ENCODE measurements at places on chromosomes 6 and 20.

- DNase-seq: peak; percentile 98
Measured at GRCh38 chr20:47360297-47361056, 4.0 kb upstream of the ZMYND8 start.

- DNase-seq: no peak
Measured at GRCh38 chr6:142786476-142786875, 158.5 kb downstream of the HIVEP2 start.

DNA sequence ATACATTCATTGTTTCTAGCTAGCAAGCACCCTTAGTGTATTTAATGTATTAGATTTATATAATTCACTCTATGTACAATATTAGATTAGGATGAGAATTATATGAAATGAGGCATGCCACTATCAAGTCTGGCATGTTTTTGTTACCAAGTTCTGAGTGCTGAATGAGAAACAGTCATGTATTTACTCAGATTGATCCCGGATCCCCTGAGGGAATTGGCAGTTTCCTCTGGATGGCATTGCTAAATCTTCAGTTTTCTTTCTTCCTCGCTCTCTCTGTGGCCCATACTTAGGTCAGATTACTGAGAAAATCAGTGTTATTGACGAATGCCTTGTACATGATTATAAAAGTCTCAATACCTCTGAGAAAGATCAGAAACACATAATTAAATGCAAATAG is 66.6 kb downstream of the CDKAL1 start:
- no peak for DNase-seq

GRCh38 chr6:92568541-92568940 is 850.8 kb downstream of the EPHA7 start:
- DNase-seq: no peak

DNA sequence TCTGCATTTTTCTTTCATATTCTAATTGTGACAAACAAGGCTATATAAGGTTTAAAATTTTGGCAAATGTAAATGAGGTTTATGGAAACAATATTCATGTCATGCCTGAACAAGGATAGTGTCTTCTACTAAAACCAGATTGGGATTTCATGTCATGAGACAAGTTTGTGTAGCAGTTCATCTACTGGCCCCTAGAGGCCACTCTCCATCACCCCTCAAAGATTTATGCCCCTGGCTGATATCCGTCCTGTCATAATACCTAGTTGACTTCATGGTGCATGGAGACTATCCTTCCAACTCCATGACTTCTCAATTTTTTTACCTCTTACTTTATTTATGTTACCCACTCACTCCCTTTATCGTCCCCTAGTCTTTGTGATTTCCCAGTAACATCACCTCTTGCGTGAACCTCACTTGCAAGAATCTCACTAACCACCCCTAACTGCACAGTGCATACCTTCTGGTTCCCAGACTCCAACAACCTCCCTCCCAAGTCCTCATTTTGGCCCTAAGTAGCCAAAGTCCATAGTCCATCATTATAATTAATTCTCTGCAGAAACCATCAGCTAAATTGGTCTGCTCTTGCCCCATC is 179.8 kb downstream of the TASP1 start:
- peak; percentile 79 for DNase-seq

DNA sequence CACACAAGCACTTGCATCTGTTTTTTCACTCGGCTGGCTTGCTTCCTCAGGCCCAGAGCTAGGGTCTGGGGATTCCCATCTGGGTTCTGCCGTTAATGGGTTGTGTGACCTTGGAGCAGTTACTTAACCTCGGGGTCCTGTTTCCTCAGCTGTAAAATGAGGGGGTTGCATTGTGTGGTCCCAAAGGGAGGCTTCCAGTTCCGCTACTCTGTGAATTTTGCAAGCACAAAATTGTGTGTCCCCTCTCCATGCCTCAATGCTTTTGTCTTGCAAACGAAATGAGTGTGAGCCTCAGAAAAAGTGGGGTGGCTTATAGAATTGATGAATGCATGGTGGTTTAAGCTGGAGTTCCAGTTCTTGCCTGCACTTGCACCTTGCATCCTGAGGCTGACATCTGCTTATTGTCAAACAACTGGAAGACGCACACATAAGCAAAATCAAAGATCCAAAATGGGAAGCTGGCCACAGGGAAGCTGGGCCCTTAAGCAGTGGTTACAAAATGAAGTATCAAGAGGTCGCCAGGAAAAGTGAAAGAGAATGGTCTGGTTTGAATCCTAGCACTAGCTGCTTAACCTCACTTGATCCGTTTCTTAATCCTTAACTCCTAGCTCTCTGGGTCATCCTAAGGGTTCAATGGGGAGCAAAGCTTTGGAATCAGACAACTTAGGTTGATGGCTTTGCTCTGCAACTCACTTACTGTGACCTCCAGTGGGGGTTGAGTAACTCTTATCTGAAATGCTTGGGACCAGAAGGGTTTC is 490.6 kb downstream of the DHX35 start:
- DNase-seq: no peak

DNA sequence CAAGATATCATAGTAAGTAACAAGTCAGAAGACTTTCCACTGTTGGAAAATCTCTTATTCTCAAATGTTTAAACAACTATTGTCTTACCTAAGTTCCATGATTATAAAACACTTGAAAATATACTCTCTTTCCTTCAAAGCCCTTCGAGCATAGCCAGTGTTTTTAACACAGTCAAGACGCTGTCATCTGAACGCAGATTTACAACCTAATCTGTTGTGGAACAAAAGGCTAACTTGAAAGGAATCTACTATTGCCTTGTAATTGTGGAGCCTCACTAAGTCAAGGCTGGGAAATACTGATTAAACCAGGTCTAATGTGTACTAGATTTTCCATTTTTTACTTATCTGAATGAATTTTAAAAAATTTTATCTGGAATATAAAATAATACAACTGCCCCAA is 205.8 kb downstream of the TRDN start:
- DNase-seq: no peak

- no peak for DNase-seq
Measured at GRCh38 chr20:24701668-24702067, 232.2 kb downstream of the SYNDIG1 start.

DNA sequence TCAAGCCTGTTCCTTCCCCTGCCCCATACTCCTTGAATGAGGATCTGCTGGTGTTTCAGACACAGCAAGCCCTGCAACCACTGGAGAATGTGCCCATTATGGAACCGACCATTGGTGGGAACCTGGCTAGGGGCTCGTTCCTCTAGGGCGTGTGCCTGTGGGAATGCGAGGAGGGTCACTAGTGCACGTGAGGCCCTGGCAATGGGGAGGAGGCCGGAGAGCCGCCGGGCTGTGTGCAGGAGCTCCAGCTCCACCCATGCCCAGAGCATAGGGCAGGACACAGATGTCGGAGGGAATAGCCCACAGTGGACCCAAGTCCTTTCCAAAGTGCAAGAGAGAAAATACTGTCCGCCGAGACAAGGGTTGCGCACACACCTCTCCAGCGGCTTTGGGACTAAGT is 99.3 kb downstream of the ERMARD start:
- DNase-seq: no peak

DNA sequence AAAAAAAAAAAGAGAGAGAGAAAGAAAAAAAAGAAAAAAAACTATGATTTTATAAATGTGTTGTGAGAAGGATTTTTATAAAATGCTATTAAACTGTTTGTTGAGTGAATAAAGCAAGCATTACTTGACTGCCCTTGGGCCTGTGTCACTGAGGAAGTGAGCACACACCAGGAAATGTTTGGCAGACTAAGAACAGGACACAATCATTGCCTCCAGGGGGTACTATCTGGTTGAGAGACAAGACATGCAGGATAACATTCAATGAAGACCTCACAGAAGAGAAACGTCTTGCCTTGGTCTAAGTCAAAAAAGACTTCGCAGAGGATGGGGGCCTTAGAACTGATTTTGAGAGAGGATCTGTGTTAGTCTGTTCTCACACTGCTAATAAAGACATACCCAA is 40.6 kb downstream of the MTFR2 start:
- no peak for DNase-seq

- no peak for DNase-seq
Measured at GRCh38 chr6:160737934-160738333, 35.9 kb downstream of the PLG start.

DNA sequence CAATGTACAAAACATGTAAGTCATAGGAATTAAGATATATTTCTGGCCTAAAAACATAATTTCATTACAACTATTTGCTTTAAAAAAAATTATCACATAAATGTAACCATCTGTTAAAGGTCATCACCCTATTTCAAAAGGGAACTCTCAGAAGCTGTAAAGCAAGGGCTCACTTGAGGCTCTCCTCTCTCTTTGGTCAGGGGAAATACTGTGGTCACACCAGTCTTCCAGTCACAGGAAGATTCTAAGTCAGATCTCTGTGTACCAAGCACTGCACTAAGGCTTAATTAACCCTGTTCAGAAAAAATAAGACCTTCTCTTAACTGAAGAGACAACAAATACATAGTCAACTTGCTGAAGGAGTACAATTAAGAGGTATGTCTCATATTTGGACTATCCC is 75.6 kb downstream of the MMS22L start:
- DNase-seq: no peak

DNA sequence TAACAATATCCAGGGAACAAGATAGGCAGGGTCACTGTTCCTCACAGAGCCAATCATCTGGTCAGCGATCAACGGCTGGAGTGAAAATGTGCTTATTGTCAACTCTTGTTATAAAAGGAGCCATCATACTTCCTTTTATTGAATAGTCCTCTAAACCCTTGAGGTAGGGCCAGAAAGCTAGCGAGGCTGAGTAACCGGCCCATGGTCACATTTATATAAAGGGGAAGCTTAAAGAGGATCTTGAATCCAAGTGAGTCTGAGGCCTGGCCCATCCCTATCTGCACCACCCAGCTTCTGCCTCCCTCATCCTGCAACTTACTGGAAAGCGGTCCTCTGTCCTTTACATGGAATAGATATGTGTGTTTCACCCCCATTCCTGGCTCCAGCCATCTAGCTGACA is 9.5 kb downstream of the PHACTR3 start:
- DNase-seq: no peak

- no peak for DNase-seq
Measured at GRCh38 chr20:62643521-62644043, 1.3 kb downstream of the SLCO4A1 start.

GRCh38 chr6:29566856-29567255 is 7.3 kb upstream of the UBD start:
- DNase-seq: no peak

DNA sequence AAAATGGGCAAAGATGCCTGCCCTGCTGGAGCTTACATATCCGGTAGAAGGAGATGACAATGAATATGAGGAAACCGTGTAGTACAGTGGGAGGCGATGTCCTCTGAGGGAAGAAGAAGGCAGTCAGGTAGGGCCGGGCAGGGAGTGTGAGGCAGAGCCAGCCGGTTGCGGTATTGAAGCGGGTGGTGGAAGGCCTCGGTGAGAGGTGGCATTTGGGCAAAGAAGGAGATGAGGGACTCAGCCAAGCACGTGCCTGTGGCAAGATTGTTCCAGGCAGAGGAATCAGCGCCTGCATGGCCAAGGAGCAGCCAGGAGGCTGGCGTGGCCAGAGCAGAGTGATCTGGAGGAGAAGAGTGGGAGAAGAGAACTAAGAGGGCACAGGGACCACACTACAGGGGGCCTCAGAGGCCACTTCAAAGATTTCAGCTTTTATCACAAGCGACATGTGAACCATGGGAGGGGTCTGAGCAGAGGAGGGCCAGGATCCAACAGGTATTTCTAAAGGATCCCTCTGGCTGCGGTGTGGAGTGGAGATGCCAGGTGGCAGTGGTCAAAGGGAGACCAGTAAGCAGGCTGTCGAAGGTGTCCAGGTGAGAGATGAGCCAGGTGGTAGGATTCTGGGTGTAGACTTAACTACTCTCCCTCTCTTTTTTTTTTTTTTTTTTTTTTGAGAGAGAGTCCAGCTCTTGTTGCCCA is 13.8 kb downstream of the MDFI start:
- DNase-seq: no peak

GRCh38 chr20:21102603-21103311 is 3.4 kb downstream of the LINC00237 start:
- no peak for DNase-seq

DNA sequence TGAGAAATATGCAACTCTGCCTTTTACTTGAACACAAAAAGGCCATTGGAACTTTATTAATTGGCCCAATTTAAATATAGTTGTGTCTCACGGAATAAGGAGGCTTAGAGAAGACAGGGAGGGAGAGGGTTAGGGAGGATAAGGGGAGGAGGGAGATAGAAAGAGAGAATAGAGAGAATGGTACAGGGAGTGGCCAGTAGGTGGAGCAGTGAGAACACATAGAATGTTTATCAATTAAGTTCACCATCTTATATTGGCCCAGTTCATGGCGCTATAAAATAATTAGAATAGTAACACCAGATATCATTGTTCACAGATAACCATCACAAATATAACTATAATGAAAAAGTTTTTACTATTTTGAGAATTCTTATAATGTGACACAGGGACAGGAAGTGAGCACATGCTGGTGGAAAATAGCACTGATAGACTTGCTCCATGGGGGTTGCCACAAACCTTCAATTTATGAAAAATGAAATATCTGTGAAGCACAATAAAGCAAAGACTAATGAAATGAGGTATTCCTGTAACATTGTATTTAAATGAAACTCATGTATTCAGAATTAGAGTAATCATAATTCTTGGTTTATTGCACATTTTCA is 374.1 kb upstream of the MANEA start:
- DNase-seq: peak; percentile 76

GRCh38 chr20:46283426-46284039 is 24.8 kb downstream of the CDH22 start:
- no peak for DNase-seq

GRCh38 chr20:5844063-5844681 is 94.0 kb downstream of the SHLD1 start:
- peak; percentile 60 for DNase-seq

DNA sequence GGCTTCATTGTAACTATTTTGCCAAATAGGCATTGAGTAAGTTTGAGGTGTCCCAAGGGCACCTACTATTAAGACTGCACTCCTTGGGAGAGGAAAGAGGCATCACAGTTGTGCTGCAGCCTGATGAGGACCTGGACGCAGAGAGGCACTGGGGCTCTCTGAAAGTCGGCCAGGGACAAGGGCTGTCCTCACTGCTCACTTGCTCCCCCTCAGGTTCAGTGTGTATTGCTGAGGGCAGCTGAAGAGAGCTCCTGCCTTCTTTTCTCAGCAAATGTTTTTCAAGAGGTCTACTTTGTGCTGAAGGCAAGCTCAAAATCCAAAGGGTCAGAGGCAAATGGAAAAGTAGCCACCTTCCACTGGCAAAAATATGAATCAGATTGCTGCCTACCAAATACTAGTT is 331.8 kb downstream of the RIMS1 start:
- DNase-seq: peak; percentile 66

GRCh38 chr6:27871924-27872638 is 40.1 kb downstream of the OR2B2 start:
- peak; percentile 99 for DNase-seq

DNA sequence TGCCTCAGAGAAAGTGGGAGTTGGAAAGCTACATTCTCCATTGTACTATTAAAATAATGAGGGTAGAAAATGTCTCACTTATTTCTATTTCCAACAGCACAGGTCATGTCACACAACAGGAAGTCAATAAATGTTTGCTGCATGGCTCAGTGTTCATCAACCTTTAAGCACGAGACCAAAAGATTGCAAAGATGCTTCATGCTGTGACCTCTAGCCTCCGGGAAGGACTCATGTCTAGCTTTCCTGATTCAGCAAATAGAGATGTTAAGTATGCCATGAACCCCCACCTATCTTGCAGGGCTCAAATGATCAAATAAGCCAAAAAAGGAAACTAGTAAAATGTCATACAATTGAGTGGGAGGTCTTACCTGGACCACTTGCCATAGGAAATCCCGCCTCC is 57.4 kb downstream of the NCOA6 start:
- DNase-seq: peak; percentile 81
